NCI-H2171 treated with DMSO at 0.1 percent for 48 hours (cell line): ENCODE measurements at places on chromosomes 13 and 19.

DNA sequence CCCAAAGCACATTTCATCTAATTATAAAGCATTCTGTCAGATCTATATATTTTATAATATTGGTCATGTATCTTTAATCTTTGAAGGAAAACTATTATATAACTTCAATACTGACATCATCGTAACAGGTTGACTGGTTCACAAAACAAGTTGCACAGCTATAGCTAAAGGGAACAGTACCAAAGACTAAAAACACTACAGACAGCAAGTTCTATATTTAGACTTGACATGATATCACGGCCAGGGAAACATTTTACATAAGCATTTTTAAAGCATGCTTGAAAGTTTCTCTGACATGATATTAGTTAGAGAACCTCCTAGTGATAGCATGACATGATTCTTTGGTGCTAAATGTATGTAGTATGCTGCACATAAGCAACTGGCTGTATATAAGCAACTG lies 182.5 kb downstream of the NDFIP2 start:
- DNase-seq = no peak

DNA sequence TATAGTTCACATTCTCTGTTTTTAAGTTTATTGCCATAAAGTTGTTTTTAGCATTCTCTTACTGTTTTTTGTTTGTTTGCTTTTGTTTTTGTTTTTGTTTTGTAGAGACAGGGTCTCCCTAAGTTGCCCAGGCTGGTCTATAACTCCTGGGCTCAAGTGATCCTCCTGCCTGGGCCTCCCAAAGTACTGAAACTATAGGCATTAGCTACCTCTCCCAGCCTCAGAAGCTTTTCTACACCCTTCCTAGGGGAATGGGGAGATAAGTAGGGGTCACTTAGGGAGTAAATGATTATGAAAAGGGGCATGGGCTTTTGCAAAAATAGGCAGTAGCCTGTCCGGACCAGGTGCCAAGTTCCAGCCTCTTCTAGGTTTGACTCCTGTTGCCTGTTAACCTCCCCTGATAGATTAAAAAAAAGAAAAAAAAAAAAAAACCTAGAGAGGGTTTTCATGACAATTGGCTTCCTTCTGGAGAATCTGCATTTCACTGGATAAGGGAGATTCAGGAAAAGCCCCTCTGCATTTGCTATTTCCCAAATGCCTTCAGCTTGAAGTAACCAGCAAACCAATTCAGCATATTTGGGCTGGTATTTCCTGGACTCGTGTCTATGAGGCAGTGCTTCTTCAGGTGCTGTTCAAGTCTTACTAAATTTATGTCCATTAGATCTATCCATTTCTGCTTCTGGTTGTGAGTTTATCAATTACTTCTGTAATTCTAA lies 216.8 kb downstream of the TM9SF2 start:
- DNase-seq = no peak

DNA sequence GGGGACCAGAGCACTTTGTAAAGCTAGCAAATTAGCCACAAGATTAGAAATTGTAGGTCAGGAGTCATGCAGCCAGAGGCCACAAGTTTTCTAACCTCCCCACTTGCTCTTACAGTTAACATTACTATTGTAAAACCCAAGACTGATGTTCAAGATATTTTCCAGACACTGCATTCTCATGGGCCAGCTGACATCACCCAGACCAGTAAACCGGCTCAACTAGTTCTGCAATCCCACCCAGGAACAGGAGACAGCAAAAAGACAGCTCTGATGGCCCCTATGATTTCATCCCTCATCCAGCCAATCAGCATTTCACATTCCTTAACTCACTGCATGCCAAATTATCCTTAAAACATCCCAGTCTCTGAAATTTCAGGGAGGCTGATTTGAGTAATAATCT lies 178.5 kb downstream of the PRR20E start:
- DNase-seq = no peak

DNA sequence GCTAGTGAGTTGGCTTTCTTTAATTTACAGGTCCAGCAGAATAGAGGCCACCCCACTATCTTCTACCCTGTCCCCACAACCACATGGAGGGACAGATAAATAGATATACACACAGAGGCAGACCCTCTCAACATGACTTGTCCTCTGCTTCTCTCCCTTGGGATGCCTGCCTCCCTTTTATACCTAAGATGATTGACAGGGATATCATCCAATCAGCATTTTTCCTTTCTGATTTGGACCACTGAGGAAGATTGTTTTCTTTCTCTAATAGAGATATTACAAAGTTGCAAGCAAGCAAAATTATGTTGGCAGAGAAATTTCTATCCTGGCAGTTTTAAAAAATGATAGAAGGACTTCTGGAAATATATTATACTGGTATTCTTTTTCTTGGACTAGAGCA lies 35.8 kb downstream of the STOML3 start:
- no peak for DNase-seq

- peak; percentile 64 for DNase-seq
These were observed at the start of gene GPI for GRCh38 chr19:34364830-34365462. Gene GPI, plus strand, starts transcription at chr19:34365196. Its CDS starts 71 bp downstream, at chr19:34365267.

GRCh38 chr13:111114362-111115060 lies 599 bp upstream of the ARHGEF7 start:
- peak; percentile 34 for DNase-seq

DNA sequence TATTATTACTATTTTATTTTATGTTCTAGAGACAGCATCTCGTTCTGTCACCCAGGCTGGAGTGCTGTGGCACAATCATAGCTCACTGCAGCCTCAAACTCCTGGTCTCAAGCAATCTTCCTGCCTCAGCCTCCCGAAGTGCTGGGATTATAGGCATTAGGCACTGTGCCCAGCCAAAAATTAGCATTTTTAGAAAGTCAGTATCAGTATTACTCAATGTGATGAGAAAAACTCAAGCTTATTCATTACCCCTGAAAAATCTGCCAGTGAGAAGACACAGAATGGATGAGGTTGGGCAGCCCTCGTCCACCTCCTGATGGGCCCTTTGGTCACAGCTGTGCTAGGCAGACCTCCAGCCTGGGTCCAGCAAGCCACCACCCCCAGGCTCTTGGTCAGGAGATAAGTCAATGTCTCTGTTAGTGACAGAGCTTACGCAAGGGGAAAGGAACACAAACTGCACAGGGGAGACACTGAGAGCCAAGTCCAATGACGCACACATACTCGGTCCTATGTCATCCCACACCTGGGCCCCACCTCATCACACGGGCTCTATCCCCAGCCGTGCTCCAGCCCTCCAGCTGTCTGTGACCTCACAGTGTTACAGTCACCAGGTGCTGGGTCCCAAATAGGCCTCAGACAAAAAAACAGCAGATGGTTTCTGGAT lies 19.8 kb downstream of the PEPD start:
- DNase-seq = peak; percentile 88

- DNase-seq = no peak
These were observed 5.5 kb upstream of the LILRA6 start for GRCh38 chr19:54248016-54248601.

- peak; percentile 61 for DNase-seq
These were observed 89.4 kb upstream of the RAP2A start for GRCh38 chr13:97344265-97345175.

GRCh38 chr13:51601601-51602565 lies 17.6 kb downstream of the WDFY2 start:
- DNase-seq = peak; percentile 35

DNA sequence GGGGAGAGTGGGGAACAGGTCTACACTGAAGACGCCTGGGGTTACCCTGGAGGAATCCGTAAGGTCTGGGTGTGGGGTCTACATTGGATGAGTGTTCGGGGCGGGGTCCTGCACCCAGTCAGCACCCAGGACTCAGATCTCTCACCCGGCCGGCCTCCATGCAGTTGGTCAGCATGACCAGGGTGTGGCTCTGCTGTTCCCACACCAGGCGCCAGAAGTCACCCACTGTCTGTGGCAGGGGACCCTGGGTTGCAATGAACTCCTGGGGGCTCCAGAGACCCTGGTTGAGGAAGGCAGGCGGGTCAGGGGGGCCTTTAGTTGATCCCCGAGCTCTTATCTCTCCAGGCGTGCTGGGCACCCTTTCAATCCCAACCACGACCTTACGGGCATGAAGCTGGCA lies 6.0 kb upstream of the SYT5 start:
- DNase-seq = no peak

DNA sequence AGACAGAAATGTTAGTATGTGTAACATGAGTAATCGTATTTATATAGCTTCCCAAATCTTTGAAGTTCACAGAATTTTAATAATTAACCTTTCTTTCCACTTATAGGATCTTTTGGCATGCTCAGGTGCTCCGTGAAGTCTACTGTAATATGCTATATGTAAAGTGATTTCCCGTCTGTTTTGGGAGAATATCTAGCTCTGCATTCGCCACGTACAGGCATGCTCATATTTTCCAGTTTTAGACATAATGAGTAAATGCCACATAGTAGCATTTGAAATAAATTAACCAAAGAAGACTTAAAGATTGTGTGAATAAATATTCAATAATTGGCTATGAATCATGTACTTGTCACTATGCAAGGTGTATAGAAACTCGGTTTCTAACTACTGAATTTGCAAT lies 189.0 kb upstream of the CSNK1A1L start:
- no peak for DNase-seq

GRCh38 chr13:34749046-34749445 lies 193.0 kb upstream of the NBEA start:
- no peak for DNase-seq

DNA sequence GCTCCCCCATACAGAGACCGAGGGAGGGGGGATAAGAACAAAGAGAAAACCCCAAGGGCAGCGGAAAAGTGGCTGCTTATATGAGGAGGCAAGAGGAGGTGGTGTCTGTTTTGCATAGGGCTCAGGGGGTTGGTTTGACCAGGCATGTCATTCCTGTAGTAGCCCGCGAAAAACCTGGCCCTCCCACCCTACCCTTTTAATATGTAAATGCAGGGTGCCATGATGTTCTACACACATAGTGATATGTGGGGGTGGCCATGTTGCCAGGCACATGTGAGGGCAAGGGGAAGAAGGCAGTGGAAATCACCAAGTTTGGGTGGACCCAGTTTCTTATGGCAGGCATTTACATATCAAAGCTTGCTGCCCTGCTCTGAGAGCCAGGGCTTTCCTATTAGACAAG lies 203.5 kb upstream of the UBL3 start:
- DNase-seq = no peak

DNA sequence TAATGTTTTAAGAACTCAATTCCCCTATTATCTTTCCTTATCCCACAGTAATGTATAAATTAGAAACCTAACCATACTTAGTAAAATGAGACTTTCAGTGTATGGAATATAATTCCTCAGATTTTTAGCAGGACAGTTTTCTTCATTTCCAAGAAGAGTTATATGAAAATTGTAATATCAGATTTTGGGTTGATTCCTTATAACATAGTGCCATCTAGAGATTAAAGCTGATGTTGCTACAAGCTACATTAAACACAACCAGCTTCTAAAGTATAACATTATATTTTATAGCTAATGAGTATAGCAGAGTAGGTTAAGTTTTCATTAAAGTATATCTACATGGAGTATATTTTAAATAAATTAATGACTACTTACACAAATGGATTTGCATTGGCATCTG lies 99.7 kb upstream of the MIR17HG start:
- no peak for DNase-seq

DNA sequence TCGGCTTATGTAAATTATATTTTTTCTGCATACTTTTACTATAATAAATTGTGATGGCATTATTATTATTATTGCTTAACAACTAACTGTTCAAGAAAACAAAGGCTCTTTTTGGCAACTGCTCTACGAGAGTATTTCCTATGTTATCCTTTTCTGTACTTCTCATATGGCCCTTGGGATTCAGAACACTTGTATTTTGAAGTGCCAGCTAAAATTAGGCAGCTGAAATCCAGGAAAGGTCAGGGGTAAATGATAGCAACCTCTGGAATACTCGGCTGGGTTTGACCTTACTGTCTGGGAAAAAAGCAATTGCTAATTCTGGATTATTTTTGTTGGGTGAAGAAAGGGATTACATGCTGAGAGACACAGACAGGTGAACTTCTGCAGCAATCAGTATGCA lies 23.9 kb downstream of the EDNRB start:
- no peak for DNase-seq

GRCh38 chr13:24511816-24512196 lies 772 bp downstream of the PARP4 start:
- DNase-seq = no peak

DNA sequence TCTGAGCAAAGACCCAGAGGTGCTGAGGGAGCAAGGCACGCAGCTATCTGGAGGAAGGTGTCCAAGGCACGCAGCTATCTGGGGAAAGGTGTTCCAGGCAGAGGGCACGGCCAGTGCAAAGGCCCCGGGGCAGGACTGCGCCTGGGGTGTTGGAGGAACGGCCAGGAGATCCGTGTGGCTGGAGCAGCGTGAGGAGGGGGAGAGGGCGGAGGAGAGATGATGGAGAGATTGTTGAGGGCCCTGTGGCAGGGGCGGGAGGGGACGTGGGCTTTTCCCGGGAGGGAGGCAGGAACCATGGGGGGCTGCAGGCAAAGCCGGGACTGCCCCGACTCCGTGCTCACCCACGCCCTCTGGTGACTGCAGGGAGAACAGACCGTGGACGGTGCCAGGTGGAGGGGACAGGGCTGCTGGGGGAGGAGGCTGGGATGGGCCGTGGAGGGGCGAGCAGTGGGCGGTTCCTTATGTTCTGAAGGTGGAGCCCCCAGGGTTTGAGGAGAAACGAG lies 13.3 kb upstream of the MISP start:
- DNase-seq = peak; percentile 28

GRCh38 chr19:41222240-41222639 lies 3.2 kb downstream of the AXL start:
- no peak for DNase-seq

GRCh38 chr13:43760257-43760656 lies 26.5 kb downstream of the ENOX1 start:
- peak; percentile 53 for DNase-seq

GRCh38 chr19:50909240-50910070 lies 1.7 kb downstream of the KLK4 start:
- DNase-seq = peak; percentile 15

- no peak for DNase-seq
These were observed 49.3 kb downstream of the IFT88 start for GRCh38 chr13:20616059-20616797.

GRCh38 chr19:1259206-1259875 lies 9.8 kb upstream of the CIRBP start:
- DNase-seq = no peak

GRCh38 chr19:7418596-7418995 lies 69.9 kb downstream of the ARHGEF18 start:
- DNase-seq = peak; percentile 81

DNA sequence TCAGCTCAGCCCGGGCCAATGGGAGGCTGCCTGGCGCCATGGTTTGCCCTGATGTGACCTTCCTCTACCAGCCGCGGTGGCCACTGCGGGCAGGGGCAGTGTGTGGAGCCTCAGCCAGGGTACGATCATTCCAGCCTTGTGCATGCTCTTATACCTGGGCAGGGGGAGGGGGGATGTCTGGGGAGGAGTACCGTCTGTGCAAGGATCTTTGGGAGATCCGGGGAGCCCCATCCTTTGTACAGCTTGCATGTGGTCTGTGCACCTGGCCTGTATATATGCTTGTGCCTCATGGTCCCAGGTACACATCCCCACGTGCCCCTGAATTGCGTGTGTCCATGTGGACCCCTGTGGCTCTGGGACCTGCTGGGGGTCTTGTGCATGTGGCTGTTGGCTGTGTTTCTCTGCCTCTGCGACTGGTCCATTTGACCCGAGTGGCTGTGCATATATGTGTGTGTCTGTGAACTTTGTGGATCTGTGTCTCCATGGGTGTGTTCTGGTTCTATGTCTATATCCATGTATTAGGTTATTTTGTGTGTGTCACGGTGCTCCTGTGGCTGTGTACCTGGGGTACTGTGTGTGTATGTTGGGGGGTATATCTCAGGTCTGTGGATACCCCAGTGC lies 12.8 kb upstream of the NANOS3 start:
- peak; percentile 72 for DNase-seq

- no peak for DNase-seq
These were observed 420 bp downstream of the DMKN start for GRCh38 chr19:35512831-35513627.

- peak; percentile 96 for DNase-seq
These were observed 927.3 kb downstream of the DIAPH3 start for GRCh38 chr13:59236309-59236919.
